T47D (cell line): ENCODE measurements at places on chromosomes 6 and 20.

GRCh38 chr6:15434263-15434662, 188.4 kb downstream of the JARID2 start:
- no peak for DNase-seq

- DNase-seq: no peak
These were observed 6.4 kb downstream of the TPMT start for GRCh38 chr6:18148304-18149025.

- DNase-seq: no peak
These were observed 8.1 kb upstream of the OCSTAMP start for GRCh38 chr20:46558511-46558959.

- no peak for DNase-seq
These were observed 20.1 kb downstream of the PHACTR3 start for GRCh38 chr20:59624401-59624800.

- DNase-seq: no peak
These were observed 6.8 kb upstream of the ALDH8A1 start for GRCh38 chr6:134956676-134957075.

DNA sequence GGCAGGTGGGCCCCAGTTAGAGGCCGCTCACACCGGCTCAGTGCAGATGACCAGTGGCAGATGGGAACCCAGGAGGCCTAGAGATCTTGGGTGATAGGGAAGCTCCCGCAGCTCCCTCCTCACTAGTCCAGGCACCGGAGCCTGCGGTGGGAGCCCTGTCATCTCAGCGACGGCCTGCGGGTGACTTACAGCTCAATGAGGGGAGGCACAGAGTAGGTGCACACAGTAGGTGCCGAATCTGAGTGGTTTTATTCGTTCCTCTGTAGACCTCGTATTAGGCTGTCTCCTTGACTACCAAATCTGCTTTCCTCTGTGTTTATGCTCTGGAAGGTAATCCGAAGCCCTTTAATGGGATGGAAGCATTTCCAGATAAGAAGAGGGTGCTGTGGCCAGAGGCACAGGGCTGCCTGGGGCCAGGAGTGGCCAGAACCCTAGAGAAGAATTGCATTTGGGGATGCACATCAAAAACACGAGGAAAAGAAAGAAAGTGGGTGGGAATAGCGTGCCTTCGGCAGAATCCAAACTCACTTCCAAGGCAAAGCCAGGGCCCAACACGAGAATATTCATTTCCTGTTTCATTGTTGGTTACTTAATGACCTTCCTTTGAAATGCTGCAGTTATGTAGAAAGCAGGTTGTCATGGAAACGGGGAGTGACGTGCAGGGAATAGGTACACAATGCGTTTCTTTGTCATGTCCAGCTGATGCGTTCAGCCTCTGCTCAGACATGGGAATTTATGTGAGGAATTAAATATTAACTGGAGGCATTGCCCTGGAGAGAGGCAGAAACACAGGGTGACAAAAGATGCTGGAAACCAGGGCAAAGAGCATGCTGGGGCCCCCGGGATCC, 24.7 kb downstream of the MYT1 start:
- DNase-seq: no peak

- no peak for DNase-seq
These were observed 205.7 kb upstream of the TCF21 start for GRCh38 chr6:133683308-133683580.

DNA sequence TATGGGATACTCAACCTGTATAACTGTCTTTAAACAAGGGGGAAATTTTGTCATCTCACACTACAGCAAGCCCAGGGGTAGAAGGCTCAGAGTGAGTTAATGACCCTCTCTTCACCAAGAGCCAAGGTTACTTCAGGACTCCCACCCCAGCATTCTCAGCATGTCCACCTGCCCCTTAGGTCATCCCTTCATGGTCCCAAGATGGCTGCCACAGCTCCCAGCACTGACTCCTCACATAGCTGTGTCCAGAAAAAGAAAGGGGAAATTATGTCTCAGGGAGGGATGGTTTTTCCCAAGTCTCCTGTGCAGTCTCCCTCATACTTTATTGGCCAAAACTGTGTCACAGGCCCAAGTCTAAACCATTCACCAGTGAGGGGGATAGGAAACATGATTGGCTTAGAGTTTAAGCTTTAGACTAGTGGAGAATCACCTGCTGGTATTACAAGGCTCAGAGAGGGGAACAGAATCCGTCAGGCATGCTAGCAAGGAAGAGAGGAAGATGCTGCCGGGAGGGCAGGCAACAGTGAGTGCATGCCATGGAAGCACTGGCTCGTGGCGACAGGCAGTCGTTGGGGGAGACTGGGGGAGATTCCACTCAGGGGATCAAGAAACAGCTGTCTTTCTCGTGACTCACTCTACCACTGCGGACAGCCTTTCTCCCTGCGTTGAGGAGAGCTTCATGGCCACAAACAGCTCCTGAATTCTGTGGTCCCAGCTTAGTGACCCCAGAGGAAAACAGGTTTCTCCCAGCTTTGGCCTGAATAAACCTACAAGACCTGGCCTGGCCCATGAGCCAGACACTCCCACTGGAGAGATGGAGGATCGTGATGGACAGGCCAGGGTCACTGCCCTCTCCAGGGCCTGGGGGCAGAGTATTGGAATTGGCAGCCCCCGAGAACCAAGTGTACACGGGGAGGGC, 37.2 kb downstream of the HM13 start:
- no peak for DNase-seq

- DNase-seq: no peak
These were observed 112.3 kb upstream of the MARCKS start for GRCh38 chr6:113744861-113745260.

- no peak for DNase-seq
These were observed 4.3 kb upstream of the FUCA2 start for GRCh38 chr6:143515766-143516355.

GRCh38 chr6:14673201-14673600, 555.6 kb downstream of the CD83 start:
- DNase-seq: no peak

GRCh38 chr20:25229486-25230165, 18.3 kb upstream of the PYGB start:
- no peak for DNase-seq

DNA sequence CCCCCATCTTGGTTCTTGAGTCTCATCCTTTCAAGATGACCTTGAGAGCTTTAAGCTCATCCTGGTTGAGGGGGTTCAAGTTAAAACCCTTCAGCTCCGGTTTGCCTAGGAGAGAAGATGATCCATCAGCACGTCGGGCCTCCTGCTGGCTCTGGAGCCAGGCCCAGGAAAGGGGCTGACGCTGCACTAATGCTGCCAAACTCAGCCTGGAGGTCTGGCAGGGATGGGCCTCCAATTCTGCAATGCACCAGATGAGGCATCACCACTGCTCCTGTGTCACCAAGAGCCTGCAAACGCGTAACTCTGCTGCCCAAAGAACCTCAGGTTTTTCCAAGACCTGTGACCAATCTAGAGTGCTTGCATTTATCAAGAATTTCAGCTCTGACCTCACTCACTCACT, 6.1 kb downstream of the PDRG1 start:
- no peak for DNase-seq

DNA sequence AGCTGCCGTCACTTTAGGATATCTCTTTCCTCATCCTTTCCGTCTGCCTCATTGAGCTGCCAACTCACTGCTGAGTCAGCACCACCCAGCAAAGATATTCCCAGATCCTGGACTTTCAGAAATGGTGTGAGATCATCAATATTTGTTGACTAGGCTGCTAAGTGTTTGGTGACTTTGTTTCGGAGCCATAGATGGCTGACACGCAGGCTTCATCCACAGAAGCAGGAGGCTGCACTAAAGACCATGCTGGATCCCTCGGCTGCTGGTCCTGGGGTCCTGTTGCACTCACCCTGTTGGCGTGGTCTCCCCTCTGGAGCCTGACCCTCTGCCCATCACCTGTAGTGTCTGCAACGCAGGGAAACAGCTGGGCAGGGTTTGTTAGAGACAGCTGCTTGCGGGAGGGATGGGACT, 96.5 kb downstream of the ERMARD start:
- DNase-seq: no peak

GRCh38 chr20:37446286-37447032, 74.6 kb upstream of the NNAT start:
- no peak for DNase-seq

- DNase-seq: no peak
These were observed 867.2 kb downstream of the PHF3 start for GRCh38 chr6:64502801-64503200.

DNA sequence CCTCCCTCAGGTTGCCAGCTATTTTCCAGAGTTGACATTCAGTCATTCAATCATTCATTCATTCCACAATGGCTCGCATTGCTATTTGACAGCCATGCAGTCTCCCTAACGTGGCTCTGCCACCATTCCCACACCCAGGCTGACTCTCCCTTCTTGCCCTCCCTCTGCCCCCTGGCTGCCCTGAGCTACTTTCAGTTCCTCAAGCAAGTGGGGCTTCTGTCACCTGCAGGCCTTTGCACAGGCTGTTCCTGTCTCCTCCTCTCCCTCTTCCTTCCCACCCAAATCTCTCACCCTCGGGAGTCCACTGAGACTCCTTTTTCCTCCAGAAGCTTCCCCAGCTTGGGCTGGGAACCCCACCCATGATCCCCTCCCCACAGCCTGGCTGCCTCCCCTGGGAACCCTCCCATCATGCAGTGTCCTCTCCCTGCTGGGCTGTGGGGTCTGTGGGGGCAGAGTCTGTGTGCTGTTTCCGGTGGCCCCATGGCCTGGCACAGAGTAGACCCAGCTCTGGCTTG, 2.6 kb downstream of the PACSIN1 start:
- no peak for DNase-seq

DNA sequence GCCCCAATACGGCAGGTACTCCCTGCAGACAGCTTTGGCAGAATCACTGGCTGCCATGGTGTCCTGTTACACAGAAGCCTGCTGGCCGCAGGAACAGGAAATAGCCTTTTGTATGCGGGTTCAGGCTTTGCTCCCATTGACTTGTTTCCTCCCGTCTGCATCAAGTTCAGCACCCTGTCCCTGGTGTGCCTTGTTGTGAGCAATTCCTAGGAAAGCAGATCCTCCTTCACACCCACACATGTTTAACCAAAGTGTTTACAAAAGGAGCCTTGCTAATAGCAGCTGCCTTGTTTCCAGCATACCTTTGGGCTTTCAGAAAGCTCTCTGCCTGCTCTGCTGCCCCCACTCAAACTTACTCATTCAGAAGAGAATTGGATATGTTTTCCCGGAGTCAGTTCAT, 127.2 kb upstream of the SUPT3H start:
- DNase-seq: peak; percentile 85

GRCh38 chr6:22062807-22063408, 233.9 kb downstream of the PRL start:
- DNase-seq: no peak

GRCh38 chr20:1330075-1330830, 1.3 kb upstream of the SDCBP2 start:
- DNase-seq: no peak

- no peak for DNase-seq
These were observed 13.6 kb upstream of the GOPC start for GRCh38 chr6:117615750-117616390.

- DNase-seq: no peak
These were observed 91.4 kb upstream of the NEDD9 start for GRCh38 chr6:11323666-11324452.

DNA sequence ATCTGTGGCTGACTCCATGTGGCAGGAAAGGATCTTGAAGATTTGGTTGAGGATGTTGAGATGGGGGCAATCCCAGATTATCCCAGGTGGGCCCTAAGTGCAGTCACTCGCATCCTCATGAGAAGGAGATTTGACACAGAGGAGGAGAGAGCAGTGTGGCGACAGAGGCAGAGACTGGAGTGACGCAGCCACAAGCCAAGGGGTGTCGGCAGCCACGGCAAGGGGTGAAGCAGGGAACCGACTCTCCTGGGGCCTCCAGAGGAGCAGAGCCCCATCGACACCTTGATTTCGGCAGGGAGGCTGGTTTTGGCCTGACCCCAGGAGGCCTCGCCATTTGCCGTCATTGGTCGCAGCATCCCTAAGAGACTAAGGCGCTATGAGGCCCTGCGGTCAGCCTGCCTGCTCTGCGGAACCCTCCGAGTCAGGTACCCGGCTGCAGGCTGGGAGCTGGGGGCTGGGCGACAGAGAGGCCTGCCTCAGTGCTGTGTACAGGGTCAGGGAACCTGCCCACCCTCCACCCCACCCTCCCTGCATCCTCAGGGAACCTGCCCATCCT, 12.5 kb downstream of the EEF1A2 start:
- no peak for DNase-seq

- no peak for DNase-seq
These were observed 100.3 kb upstream of the EXOC2 start for GRCh38 chr6:793261-793660.

GRCh38 chr6:21999012-21999528, 297.8 kb downstream of the PRL start:
- DNase-seq: no peak

DNA sequence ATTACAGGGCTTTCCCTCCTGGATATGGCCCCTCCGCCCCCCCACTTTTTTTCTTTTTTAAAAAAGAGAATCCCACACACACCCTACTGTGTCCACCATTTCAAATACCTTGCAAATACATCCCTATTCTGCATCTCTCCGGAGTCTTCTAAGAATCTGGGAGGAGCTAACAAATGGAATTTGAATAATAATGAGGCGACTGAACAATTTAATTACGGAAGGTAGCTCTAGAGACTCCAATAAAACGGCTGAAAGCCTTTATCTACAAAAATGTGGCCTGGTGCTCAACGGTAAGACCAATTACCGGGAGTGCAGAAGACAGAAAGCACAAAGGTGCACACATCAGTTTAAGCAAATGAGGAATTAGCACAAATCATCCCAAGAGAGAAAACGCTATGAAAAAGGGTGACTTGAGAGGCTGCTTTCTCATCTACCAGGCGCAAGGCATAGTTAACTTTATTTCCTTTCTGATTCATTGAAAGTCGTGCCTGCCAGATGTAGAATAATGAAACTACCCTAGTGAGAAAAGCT, 1.8 kb downstream of the RRAGD start:
- DNase-seq: no peak

GRCh38 chr6:92887871-92888270, 531.5 kb downstream of the EPHA7 start:
- DNase-seq: no peak

DNA sequence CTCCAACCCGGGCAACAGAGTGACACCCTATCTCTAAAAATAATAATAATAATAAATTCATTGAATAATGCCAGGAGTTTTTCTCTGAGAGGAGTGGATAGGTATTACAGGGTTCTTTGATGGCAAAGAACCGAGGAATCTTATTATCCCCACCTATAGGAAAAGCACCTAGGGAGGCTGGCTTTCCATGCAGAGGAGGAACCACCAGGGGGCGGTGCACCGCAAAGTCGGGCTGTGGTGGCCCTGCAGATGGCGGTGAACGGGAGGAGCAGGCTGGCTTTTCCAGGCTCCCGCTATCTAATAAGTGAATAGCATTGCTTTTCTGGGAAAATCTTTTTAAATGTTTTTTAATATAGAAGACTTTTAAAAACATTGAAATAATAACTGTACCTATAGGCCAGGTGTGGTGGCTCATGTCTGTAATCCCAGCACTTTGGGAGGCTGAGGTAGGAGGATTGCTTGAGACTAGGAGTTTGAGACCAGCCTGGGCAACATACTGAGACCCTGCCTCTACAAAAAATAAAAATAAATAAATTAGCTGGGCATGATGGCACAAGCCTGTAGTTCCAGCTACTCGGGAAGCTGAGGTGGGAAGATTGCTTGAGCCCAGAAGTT, 864.2 kb downstream of the KIF16B start:
- DNase-seq: peak; percentile 23
